Hypothalamus (tissue), 51 donors: ENCODE measurements at places on chromosomes 3 and 15.

- DNase-seq, result no peak
These were observed 19.4 kb downstream of the ILDR1 start for GRCh38 chr3:122002611-122003010.

DNA sequence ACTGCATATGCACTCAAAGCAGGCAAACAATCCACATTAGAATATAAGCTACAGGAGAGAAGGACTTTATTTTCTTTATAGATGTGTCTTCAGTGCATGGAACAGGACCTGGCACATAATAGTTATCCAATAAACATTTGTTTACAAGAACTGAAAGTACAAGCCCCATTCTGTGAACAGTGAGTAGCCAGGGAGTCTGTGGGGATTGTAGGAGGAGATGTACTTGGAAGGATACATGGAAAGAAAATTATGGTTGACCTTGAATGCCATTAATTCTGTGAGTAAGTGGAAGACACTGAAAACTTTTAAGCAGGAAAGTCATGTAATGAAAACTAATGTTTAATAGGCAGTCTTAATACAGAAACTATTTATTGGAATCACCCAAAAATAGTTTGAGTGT lies 28.3 kb downstream of the MASP1 start:
- no peak for DNase-seq

GRCh38 chr15:77032052-77032646 lies 37.2 kb downstream of the PSTPIP1 start:
- DNase-seq, result no peak

DNA sequence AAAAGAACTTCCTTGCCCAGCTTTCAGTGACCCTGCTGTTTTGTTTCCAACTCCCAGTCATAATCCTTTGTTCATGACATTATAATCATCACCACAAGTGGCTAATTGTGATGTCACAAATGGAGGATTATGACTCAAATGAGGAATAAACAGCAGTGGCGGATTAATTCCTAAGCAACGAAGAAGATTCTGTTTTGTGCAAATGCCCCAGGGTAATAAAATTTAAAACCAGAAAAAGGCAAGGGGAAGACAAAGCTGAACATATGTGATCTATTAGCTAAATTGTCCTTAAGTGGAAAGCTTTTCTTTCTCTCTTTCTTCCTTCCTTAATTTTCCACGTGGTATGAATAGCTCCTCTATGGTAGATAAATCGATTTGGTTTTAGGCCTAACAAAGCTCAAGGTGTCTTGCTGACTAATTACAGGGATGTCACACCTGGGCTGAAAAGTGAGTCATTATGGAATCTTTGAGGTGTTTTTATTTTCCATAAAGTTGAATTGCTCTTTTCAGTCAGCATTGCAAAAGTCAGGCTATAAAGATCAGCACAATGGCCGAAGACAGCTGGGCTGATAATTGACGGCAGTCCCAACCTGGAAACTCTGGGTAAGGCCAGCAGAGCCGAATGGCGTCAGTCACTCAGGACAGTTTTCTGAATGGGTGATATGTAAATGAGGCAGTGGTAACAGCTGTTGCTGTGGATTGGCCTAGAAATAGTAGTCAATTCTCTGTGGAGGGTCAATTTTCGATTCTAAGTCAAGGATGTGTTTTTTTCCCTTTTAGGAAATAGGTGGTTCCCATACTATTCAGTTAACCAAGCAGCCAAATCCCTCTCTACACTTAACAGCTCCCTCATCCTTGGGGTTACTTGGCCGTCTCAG lies 121.5 kb downstream of the PTPRG start:
- DNase-seq, result no peak

DNA sequence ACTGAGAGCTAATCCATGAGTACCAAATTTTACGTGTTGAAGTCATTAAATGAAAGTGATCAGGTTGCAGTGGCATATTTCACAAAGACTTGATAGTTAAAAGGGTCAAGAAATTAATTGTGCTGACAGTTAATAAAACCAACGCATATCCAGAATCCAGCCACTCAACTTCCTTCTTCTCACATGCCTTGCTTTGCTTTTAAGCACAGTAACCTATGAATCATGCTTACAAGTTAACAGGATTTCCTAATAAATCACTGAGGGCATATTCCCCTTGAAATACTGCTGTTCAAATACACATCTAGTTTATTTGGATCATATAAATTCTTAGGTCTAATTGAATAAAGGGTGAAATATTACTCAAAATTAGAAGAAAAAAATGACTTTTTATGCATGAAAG lies 801.5 kb upstream of the EPHA6 start:
- DNase-seq, result no peak

- DNase-seq, result no peak
These were observed 323.9 kb upstream of the IGF1R start for GRCh38 chr15:98324341-98324970.

GRCh38 chr3:144127700-144128099 lies 156.1 kb downstream of the DIPK2A start:
- no peak for DNase-seq

- DNase-seq, result no peak
These were observed 174.8 kb upstream of the UBE2E2 start for GRCh38 chr3:23028294-23028693.

GRCh38 chr3:177295116-177295515 lies 97.8 kb upstream of the TBL1XR1 start:
- no peak for DNase-seq

DNA sequence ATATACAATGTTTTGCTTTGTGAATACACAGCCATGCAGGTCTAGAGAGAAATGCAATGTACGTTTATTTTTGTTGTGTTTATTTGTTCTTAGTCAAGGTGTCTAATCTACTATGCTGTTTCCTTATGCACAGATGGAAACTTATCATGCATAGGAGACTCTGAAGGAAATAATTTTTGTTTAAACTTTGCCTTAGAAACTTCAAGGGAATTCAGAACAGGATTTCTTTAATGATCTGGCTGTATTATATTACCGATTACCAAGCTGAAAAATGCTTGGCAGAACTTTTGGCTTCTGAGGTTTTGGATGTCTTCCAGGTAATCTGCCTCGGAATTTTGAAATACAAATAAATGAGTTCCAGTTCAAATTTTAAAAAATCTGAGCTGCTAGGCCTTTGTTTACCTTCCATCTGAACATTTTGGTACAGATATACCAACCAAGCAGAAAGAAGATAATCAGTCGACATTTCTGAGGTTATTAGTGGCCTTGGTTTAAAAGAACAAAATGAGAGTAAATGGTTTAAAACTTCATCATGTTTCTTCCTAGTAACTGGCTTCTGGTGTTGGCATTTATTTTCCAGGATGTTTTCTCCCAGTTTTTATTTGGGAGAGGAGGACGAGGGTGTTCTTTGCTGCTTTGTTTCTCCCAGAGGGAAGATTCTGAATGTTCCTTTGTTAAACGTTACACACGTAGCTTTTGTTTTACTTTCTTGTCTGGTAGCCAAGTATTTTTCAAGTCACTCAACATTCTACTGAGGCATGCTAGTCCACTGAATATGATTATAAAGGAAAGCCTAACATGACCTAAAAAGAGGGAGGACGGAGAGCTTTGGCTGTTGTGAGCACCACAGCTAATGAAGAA lies 421.8 kb upstream of the TBL1XR1 start:
- DNase-seq, result no peak

- DNase-seq, result peak; percentile 34
These were observed 17.1 kb upstream of the SKIC8 start for GRCh38 chr15:78316283-78317083.

DNA sequence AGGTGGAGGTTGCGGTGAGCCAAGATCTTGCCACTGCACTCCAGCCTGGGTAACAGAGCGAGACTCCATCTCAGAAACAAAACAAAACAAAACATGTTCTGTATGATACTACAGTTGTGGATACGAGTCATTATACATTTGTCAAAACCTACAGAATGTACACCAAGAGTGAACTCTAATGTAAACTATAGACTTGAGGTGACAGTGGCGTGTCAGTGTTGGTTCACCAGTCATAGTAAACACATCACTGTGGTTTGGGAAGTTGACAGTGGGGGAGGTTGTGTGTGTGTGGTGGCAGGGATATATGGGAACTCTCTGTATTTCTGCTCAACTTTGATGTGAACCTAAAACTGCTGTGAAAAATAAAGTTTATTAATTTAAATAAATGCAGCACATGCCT lies 33.0 kb upstream of the GNB5 start:
- DNase-seq, result no peak

GRCh38 chr3:66572938-66573710 lies 72.3 kb upstream of the LRIG1 start:
- no peak for DNase-seq
